ENCODE measurements at places on chromosomes 3 and 15.

DNA sequence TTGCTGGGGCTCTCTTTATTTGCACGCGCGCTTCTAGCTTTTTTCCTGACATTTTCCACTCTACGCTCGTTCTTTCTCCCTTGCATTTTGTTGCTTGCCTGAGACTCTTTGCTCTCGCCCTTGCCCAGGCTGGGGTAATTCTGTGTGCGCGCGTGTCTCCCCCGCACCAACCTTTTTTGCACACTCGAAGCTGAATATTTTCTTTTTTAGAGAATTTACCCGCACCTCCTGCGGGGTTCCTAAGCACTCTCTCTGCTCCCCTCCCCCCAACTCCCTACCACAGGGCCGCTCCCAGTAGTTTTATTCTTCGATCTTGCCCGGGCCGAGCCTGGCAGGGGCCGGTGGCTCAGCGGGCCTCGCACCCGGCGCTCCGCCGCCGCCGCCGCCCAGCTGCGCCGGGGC is 732 bp downstream of the FAM43A start:
- no peak for DNase-seq

DNA sequence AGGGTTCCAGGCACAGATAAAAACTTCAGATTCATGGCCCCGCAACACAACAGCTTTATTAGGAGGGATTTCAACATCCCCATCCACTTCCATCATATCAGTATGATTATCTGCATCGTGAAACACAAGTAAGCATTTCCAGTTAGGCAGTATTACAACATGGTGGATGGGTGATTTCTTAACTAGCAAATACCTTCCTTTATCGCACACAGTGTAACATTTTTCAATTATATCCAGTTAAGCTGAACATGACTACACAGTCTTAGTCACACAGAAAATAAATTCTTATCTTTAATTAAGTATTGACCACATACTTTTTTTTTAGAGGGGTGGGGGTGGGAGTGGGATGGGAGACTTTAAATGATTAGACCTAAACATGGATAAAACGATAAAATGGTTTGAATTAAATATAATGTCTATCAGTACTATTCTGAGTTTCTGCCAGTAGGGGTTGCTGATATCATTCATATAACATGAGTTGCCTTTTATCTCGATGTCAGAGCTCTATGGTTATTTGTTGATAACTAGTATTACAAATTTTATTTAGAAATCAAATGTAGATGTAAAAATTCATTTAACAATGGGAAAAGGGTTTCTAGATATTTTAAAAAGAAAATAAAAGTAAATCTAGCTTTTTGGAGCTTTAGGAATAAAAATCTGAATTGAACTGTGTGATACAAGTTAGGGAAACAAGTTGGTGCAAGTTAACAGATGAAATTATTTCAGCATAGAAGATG is 146.6 kb downstream of the TBL1XR1 start:
- DNase-seq: peak; percentile 29

DNA sequence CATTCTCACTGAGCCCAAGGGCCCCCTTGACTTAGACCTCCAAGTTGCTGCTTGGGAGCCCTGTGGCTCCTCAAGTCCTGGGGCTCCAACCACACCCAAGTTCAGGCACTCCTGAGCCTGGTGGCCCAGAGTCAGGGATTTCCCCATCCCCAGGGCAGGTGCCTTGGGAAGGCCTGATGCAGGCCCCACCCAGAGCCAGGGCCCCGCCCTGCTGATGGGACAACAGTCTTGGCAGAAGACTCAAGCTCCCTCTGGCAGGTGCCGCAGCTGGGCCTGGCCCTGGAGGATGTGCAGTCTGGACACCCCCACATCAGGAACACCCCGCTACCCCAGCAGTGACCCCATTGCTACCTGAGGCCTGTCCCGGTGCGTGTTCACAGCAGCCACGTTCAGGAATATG is 17.7 kb upstream of the SHISA5 start:
- no peak for DNase-seq

- DNase-seq: no peak
These were observed 260.3 kb downstream of the XXYLT1 start for GRCh38 chr3:195010551-195011100.

GRCh38 chr3:139597947-139598346 is 58.4 kb upstream of the RBP1 start:
- no peak for DNase-seq

GRCh38 chr15:45150481-45150880 is 20.7 kb downstream of the DUOX1 start:
- no peak for DNase-seq

DNA sequence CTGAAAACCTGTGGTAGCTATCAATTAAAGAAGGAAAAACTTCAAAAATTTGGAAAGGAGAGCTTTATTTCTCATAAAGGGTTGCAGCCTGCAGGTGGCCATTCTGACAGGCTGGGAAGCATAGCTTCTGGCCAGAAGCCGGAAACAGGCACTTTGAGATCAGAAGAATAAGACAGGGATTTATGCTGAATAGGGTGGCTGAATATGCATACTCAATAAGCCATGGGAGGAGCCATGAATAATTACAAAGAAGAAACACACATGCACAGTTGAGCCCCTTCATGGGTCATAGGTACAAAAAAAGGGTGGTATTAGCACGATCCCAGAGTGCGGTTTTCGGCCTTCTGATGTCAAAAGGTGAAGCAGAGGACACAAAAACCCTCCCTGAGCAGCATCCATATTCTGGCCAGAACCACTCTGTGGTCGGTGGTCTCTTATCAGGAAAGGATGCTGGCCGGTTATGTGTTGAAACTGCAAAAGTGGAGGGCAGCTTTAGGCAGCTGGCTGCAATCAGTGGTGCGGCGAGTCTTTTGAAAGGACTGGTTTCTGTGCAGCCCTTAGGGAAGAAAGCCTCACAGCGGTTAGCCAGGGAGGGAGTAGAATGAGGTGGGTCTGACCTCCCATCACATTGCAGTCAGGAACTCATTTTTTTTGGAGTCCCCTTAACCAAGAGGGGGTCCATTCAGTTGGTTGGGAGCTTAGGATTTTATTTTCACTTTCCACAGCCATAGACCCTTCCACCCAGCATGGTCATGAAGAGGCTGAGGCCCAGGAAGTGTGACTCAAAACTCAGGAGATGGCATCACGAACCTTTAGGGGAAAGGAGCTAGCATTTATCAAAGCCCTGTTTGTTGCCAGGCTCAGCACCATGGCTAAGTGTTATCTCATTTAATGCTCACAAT is 34.7 kb upstream of the CCDC174 start:
- DNase-seq: no peak

All from NCI-H1092 (cell line).